ENCODE measurements at places on chromosomes 2 and 18. TPM values are rescaled to one million over a fixed set of nuclear protein-coding genes. Genes with fewer than 3 reads are reported as not detected.

FAM124B gene
- 2.7 TPM for polyA plus RNA-seq

SLC19A3 gene
- polyA plus RNA-seq: 0.73 TPM

HRH4 gene
- 0.06 TPM for polyA plus RNA-seq

AFF3 gene
- 11.2 TPM for polyA plus RNA-seq

CD28 gene
- polyA plus RNA-seq: 0.18 TPM

AKAIN1 gene
- not detected for polyA plus RNA-seq

DNA sequence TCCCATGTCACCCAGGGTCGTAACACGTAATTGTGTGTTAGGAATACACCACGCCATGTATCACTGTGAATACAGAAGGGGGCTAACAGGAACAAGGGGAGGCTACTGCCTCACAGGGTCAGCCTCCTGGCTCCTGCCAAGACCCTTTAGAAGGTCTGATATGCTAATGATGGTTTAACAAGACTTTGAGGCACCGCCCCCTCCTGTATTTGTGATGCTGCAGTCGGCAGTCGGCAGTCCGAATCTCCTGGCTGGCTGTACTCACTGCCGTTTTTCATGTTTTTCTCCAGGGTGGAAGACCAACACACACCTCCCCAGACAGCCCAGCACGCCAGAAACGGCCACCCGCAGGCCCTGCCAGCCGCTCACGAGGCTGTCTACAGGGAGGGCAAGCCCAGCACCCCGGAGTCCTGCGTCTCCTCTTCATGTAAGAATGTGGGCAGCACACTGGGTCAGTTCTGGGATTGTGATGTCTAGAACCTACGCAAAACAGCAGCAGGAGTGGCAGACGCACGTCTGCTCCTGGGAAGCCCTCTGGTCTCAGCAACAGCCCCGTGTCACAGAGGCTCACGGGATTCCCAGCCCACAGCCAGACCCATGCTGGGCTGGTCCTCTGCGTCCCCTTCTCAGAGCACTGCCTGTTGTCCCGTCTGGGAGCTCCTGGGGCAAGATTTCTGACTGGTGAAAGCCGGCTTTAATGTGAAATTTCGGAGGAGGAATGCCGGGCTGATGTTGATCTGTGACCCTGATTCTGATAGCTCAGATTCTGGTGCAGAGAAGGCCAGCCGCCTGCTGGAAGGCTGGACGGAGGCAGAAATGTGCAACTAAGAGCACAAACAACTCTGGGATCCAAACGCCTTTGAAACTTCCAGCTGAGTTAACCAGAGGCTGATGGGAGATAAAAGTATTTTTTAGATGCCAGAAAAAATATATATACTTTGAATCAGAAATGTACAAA is 39.7 kb upstream of the B3GNT7 start:
- peaks cover 10% of the 10 kb centered on the region for H3K4me1 ChIP-seq
- H3K36me3 ChIP-seq: no peaks in the 10 kb centered on the region
- H3K27me3 ChIP-seq: no peaks in the 10 kb centered on the region
- H3K4me3 ChIP-seq: no peak overlapping the region
- peak; percentile 76 for DNase-seq

GRCh38 chr2:216016581-216016980 is 3.2 kb upstream of the MREG start:
- no peaks in the 10 kb centered on the region for H3K36me3 ChIP-seq
- H3K4me1 ChIP-seq: peaks cover 2% of the 10 kb centered on the region
- H3K27me3 ChIP-seq: no peaks in the 10 kb centered on the region
- no peak overlapping the region for H3K4me3 ChIP-seq
- H3K27ac ChIP-seq: no peak overlapping the region
- DNase-seq: no peak

- H3K27ac ChIP-seq: no peak overlapping the region
- H3K36me3 ChIP-seq: no peaks in the 10 kb centered on the region
- no peak for DNase-seq
- no peaks in the 10 kb centered on the region for H3K27me3 ChIP-seq
- peaks cover 9% of the 10 kb centered on the region for H3K4me1 ChIP-seq
- H3K4me3 ChIP-seq: no peak overlapping the region
Measured at GRCh38 chr2:104857262-104858005, 3.5 kb downstream of the POU3F3 start.

GRCh38 chr2:25497229-25497917 is 155.6 kb upstream of the DNMT3A start:
- no peak overlapping the region for H3K27ac ChIP-seq
- H3K4me3 ChIP-seq: no peak overlapping the region
- no peaks in the 10 kb centered on the region for H3K36me3 ChIP-seq
- H3K4me1 ChIP-seq: no peaks in the 10 kb centered on the region

- H3K27ac ChIP-seq: no peak overlapping the region
- no peaks in the 10 kb centered on the region for H3K4me1 ChIP-seq
- no peaks in the 10 kb centered on the region for H3K36me3 ChIP-seq
- DNase-seq: no peak
Measured at GRCh38 chr2:150858382-150858781, 370.9 kb upstream of the RND3 start.

DNA sequence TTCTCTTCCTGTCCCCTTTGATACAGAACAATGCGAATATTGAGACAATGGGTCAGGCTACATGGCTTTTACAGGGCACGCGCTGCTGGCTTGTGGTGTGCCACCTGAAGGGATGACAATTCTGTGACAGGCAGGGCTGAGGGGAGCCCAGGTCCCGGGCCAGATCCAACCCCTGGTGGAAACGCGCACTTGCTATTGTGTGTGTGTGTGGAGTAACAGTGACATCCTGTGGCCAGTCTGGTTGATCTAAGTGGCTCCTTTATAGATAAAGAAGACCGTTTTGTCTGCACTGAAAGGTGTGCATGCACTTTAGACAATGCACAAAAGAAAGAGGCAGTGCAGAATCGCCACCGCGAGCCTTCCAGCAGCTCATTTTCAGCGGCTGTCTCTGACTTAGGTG is 273.6 kb downstream of the HRH4 start:
- H3K36me3 ChIP-seq: no peaks in the 10 kb centered on the region
- no peaks in the 10 kb centered on the region for H3K4me1 ChIP-seq
- H3K27me3 ChIP-seq: no peaks in the 10 kb centered on the region
- H3K27ac ChIP-seq: no peak overlapping the region

DNA sequence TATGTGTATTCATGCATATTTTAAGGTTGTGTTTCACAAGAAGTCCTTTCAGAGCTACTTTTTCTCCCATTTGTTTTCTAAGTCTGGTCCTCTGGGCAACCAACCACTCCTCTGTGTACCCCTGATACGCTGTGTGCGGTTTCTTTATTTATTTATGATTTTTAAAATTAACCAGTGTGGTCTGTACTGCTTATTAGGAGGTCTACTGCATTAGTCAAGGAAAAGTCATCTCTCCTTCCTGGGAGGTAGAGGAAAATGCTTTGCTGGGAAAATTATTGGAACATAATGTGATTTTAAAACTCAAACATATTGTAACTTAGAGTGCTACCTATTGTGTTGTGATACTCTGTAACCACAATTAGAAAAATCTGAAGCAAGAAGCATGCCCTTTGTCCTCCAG is 1404.3 kb downstream of the SUCLG1 start:
- H3K4me1 ChIP-seq: no peaks in the 10 kb centered on the region
- no peaks in the 10 kb centered on the region for H3K36me3 ChIP-seq
- no peak overlapping the region for H3K27ac ChIP-seq

DNA sequence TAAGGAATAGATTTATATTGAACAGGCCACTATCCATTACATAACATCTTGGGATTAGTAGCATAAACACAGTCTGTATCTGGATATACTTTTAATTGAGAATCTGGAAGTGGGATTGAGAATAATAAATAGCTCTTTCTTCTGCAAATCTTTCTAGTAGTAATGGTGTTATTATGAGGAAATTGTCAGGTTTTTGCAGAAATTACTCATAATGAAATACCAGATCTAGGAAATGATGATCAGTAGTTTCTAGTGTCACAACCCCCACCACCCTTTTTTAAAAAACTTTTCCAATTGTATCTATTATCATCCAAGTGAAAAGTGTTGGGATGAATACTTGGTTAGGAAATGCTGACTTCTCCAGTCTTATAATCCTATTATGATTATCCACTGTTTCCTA is 18.7 kb downstream of the NBEAL1 start:
- no peak for DNase-seq
- H3K27ac ChIP-seq: no peak overlapping the region
- H3K4me3 ChIP-seq: no peak overlapping the region
- H3K36me3 ChIP-seq: no peaks in the 10 kb centered on the region
- H3K4me1 ChIP-seq: peaks cover 2% of the 10 kb centered on the region
- no peaks in the 10 kb centered on the region for H3K27me3 ChIP-seq

- no peak overlapping the region for H3K4me3 ChIP-seq
- H3K36me3 ChIP-seq: no peaks in the 10 kb centered on the region
- peaks cover 2% of the 10 kb centered on the region for H3K4me1 ChIP-seq
- no peak overlapping the region for H3K27ac ChIP-seq
- DNase-seq: no peak
Measured at GRCh38 chr2:31232586-31232985, 1.4 kb upstream of the EHD3 start.

GRCh38 chr18:37535968-37536367 is 29.6 kb downstream of the CELF4 start:
- H3K36me3 ChIP-seq: no peaks in the 10 kb centered on the region
- no peak overlapping the region for H3K4me3 ChIP-seq
- no peaks in the 10 kb centered on the region for H3K4me1 ChIP-seq

- no peak overlapping the region for H3K27ac ChIP-seq
- peaks cover 3% of the 10 kb centered on the region for H3K4me1 ChIP-seq
- no peak for DNase-seq
- no peaks in the 10 kb centered on the region for H3K27me3 ChIP-seq
Measured at GRCh38 chr2:25972049-25972823, 10.1 kb downstream of the KIF3C start.

DNA sequence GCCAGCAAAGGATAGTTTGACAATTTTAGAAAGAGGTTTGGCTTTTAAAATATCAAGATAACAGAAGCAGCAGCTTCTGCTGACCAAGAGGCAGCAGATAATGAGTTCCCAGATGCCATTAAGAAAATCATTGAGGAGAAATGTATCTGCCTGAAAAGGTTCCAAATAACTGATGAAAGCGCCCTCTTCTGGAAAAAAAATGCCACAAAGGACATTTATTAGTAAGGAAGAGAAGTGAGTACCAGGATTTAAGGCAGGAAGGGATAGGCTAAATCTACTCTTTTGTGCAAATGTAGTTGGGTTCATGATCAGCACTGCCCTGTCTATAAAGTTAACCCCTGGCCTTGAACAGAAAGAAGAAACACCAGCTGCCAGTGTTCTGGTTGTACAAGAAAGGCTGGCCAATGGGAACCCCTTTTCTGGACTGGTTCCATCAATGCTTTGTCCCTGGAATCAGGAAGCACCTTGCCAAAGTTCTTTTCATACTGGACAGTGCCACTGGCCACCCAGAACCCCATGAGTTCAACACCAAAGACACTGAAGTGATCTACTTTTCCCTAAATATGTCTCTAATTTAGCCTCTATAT is 40.6 kb downstream of the DHX57 start:
- H3K27ac ChIP-seq: no peak overlapping the region
- no peak overlapping the region for H3K4me3 ChIP-seq
- no peaks in the 10 kb centered on the region for H3K27me3 ChIP-seq
- no peak for DNase-seq
- H3K36me3 ChIP-seq: no peaks in the 10 kb centered on the region

DNA sequence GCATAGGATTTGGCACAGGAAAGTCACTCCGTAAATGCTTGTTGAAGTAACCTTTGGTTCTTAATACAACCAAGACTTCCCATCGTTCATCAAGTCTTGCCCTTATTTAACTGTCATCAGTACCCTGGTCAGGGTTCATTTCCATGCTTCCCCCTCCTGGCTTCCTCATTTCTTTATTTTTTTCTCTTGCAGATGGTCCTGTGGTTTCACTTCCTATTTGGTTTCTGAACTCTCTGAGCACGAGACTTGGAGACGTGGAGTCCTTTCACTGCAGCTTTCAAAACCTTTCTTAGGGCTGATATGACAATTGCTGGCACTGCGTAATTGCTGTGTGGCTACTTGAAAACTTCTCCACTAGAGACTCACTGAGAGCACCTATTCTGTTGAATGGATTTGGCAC is 59.9 kb upstream of the PID1 start:
- no peak overlapping the region for H3K27ac ChIP-seq
- H3K27me3 ChIP-seq: no peaks in the 10 kb centered on the region
- DNase-seq: no peak
- H3K4me1 ChIP-seq: no peaks in the 10 kb centered on the region
- H3K4me3 ChIP-seq: no peak overlapping the region
